ENCODE measurements at places on chromosomes 12 and 14. TPM values are rescaled to one million over a fixed set of nuclear protein-coding genes. Genes with fewer than 3 reads are reported as not detected.

The IL22 gene
- total RNA-seq: not detected

- H3K36me3 ChIP-seq: no peaks in the 10 kb centered on the region
- H3K4me1 ChIP-seq: peaks cover 27% of the 10 kb centered on the region
- H3K27me3 ChIP-seq: no peaks in the 10 kb centered on the region
- H3K27ac ChIP-seq: no peak overlapping the region
- no peak for DNase-seq
- no peak overlapping the region for H3K4me3 ChIP-seq
These were observed 62.0 kb downstream of the ST8SIA1 start for GRCh38 chr12:22272335-22273151.

- H3K4me1 ChIP-seq: no peaks in the 10 kb centered on the region
- H3K36me3 ChIP-seq: peaks cover 32% of the 10 kb centered on the region
These were observed 9.6 kb downstream of the TRAPPC6B start for GRCh38 chr14:39160494-39160893.

GRCh38 chr14:23951590-23952201 lies 1.9 kb upstream of the DHRS4 start:
- H3K27ac ChIP-seq: no peak overlapping the region
- no peaks in the 10 kb centered on the region for H3K36me3 ChIP-seq
- H3K27me3 ChIP-seq: no peaks in the 10 kb centered on the region

DNA sequence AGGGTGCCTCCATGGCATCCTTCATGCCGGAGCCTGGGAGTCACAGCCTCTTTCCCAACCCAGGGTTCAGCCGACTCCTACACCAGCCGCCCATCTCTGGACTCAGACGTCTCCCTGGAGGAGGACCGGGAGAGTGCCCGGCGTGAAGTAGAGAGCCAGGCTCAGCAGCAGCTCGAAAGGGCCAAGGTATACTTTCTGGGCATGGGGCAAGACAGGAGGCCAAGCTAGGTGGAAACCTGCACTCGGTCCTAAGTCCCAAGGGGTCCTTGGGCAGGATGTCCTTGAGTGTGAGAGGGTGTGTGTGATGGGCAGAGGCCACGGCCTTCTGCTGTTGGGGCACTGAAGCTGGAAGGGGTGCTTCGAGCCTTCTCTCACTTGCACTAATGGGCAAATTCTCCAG lies 5.0 kb downstream of the CACNB3 start:
- no peak overlapping the region for H3K4me3 ChIP-seq
- H3K27ac ChIP-seq: no peak overlapping the region
- no peaks in the 10 kb centered on the region for H3K27me3 ChIP-seq
- no peak for DNase-seq
- H3K36me3 ChIP-seq: peaks cover 6% of the 10 kb centered on the region
